ENCODE measurements at places on chromosomes 4 and X. TPM values are rescaled to one million over a fixed set of nuclear protein-coding genes. Genes with fewer than 3 reads are reported as not detected.

Gene TNMD
- not detected for total RNA-seq

Gene RXFP1
- not detected for total RNA-seq

Gene SAGE1
- not detected for total RNA-seq

Gene BEND4
- not detected for total RNA-seq

Gene NDNF
- not detected for total RNA-seq

Gene TEX13C
- not detected for total RNA-seq

Gene TGIF2LX
- not detected for total RNA-seq

Gene FAM47E
- total RNA-seq, result not detected

Gene DCX
- total RNA-seq, result not detected

Gene INPP4B
- 12.4 TPM for total RNA-seq

Gene SLC10A4
- not detected for total RNA-seq

Gene ARHGEF38
- total RNA-seq, result not detected

Gene HOPX
- 115 TPM for total RNA-seq

Gene ENPP6
- total RNA-seq, result not detected

Gene MUC7
- total RNA-seq, result not detected

Gene PDGFC
- total RNA-seq, result 19.8 TPM

Gene MEPE
- not detected for total RNA-seq

Gene PLAC8
- total RNA-seq, result 4.7 TPM

Gene PHEX
- total RNA-seq, result 1.2 TPM

Gene BEX2
- 4.0 TPM for total RNA-seq

Gene USP17L26
- not detected for total RNA-seq

Gene PLP2
- 97.5 TPM for total RNA-seq

Gene VSIG1
- 0.85 TPM for total RNA-seq

Gene TCEAL2
- total RNA-seq, result 0.09 TPM

Gene PCSK1N
- total RNA-seq, result 13.2 TPM

Gene CXXC4
- total RNA-seq, result 0.42 TPM

Gene SHROOM3
- 22.2 TPM for total RNA-seq

Gene LUZP4
- not detected for total RNA-seq

Gene MAGEA3
- not detected for total RNA-seq

Gene CCKAR
- not detected for total RNA-seq

Gene CSAG2
- total RNA-seq, result not detected

Gene HTATSF1
- 29.4 TPM for total RNA-seq

Gene NXF2B
- not detected for total RNA-seq

Gene RAPGEF2
- total RNA-seq, result 15.2 TPM

Gene CPZ
- not detected for total RNA-seq

Gene NUP62CL
- 2.0 TPM for total RNA-seq

Gene FAM9C
- total RNA-seq, result not detected

Gene FAT1
- 268 TPM for total RNA-seq

Gene ZNF275
- total RNA-seq, result 4.4 TPM

Gene PABPC1L2B
- not detected for total RNA-seq

Gene TKTL2
- total RNA-seq, result not detected

Gene PAGE4
- total RNA-seq, result not detected

Gene GAGE12F
- total RNA-seq, result not detected

Gene IL1RAPL1
- not detected for total RNA-seq

Gene ADH1A
- total RNA-seq, result not detected

Gene USP17L10
- not detected for total RNA-seq

All from airway epithelial cell (primary cell).